ENCODE measurements at places on chromosomes 1 and 21.

GRCh38 chr21:40128891-40129290, 261.7 kb downstream of the PCP4 start:
- no peak for DNase-seq

DNA sequence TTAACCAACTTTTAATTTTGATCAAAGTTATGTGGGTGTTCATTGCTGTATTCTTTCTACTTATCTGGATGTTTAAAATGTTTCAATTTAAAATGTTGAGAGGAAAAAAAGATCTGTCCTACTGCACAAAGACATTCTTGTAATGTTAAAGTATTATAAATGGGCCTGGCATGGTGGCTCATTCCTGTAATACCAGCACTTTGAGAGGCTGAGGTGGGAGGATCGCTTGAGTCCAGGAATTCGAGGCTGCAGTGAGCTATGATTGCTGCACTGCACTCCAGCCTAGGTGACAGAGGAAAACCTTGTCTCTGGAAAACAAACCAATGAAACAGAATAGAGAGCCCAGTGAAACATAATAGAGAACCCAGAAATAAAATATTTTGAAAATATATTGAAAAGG, 65.5 kb upstream of the LRRC8B start:
- DNase-seq: no peak

DNA sequence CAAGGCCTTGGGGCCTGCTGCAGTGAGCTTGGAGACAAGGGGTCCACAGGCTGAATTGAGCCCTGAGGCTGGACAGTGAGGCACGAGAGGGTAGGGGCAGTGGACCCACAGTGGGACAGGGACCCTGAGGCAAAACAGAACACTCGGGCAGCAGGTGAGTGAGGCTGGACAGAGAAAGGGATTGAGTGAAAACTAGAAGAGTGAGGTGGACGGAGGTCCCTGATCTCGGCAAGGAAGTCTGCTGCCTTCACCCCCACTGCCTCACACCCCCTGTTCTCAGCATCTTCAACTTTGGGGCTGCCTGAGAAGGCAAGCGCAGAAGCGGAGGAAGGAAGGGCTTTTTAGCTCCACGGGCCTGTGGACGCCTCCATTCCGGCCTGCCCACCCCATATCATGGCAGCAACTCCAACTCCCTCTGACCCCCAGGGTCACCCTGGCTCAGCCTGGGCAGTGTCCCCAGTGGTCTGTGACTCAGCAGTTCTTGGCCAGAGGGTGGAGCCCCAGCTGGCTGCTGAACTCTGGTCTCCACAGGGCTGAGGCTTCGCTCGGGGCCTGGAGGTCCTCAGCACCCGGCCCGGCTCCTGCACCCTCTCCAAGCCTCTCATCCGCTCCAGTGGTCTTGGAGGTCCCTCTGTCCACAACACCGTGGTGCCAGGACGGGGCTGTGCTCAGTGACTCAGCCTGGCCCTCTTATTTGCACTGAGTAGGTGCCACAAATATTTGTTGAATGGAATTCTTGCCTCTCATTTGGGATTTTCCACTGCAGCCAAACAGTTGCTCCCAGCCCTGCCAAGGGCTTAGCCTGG, 60.0 kb upstream of the EPS8L3 start:
- no peak for DNase-seq

- DNase-seq: no peak
Measured at GRCh38 chr1:198798923-198799386, 160.1 kb downstream of the PTPRC start.

DNA sequence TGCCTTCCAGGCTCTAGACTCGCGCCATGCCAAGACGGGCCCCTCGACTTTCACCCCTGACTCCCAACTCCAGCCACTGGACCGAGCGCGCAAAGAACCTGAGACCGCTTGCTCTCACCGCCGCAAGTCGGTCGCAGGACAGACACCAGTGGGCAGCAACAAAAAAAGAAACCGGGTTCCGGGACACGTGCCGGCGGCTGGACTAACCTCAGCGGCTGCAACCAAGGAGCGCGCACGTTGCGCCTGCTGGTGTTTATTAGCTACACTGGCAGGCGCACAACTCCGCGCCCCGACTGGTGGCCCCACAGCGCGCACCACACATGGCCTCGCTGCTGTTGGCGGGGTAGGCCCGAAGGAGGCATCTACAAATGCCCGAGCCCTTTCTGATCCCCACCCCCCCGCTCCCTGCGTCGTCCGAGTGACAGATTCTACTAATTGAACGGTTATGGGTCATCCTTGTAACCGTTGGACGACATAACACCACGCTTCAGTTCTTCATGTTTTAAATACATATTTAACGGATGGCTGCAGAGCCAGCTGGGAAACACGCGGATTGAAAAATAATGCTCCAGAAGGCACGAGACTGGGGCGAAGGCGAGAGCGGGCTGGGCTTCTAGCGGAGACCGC, 2.0 kb upstream of the OLIG2 start:
- DNase-seq: no peak
